ENCODE measurements at places on chromosomes 5 and 9.

GRCh38 chr9:33350310-33350709, 52.1 kb downstream of the AQP7 start:
- no peak for DNase-seq

DNA sequence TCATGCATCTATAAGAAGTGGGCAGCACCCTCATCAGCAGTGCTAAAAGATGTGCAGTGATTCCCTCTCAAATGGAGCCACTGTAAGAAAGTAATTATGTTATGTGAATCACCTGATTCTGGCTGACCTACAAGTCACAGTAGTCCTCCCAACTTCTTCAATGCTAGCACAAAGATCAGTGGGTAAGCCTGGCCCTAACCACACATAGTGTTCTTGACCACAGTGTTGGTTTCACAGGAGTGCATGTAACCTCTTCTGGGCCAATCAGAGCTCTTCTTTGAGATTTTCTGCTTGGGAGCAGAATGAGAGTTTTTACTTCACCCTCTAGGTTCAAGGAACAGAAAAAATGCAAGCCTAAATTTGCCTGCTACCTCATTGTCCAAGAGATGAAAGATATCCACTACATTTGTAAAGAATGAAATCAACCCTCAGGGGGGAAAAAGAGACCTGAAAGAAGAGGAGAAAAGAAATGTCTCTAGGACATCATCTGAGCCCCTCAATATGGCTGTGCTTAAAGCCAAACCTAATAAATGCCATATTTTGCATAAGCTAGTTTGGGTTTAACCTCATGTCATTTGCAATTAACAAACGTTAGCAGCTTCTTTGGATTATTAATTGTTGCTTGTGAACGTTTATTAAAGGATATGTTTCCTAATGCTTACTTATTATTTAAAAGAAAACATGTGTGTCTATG, 65.3 kb upstream of the ADRB2 start:
- DNase-seq = no peak

DNA sequence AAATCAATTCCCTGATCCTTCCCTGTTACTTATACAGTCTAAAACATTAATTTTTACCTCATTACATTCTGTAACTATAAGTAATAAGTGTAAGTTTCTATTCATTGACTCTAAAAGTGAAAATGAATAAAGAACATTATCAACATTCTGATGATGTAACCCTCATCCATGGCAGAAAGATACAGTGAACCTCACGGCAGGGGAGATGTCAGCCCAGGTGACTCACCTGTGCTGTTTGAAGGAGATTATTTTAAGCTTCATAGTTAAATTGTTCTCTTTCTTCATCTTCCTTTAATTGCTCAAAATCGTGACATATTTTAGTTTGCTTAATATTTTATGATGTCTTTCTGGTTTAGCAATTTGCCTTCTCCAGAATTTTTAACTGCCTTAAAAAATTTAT, 268.1 kb downstream of the FSTL4 start:
- DNase-seq = no peak

DNA sequence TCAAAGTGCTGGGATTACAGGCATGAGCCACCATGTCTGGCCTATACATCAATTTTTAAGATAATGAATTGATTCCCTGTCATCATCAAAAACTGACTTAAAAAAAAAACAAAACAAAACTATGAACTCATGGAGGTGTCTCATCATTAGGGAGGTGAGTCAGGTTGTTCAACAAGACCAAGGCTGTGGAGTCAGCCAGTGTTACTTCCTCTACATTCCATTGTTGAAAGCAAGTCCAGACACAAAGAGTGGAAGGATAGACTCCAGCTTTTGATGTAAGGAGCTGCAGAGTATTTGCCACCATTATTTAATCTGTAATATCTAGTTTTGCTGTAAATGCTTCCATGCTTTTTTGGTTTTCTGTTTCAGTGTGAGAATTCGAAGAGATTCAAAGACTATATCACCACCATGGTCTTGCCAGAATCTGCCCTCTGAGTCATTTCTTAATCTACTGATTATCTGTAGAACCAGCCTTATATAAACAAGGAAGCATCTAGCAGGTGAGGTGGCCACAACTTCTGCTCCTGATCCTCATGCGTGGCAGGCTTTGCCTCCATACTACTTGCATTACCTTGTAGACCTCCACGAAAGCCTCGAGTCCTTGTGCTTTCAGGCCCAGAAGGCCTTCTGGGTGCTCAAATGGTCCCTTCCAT, 156.1 kb downstream of the FGF1 start:
- no peak for DNase-seq

DNA sequence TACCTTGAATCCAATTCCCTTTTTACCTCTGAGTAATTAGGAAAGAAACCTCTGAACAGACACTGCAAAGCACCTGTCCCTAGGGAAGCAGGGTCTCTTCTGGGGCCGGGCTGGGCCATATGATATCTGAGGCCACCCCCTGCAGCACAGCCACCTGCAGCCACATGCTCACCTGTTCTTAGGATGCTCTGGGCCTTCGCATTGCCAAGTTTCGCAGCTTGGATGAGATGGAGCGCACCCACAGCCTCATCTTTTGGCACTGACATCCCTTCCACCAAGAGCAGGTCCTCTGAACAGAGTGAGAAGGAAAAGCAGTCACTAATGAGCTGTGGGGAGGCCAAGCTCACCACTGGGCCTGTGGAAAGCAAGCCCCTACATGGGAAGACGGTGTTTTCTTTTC, 27.3 kb downstream of the CLTA start:
- no peak for DNase-seq

DNA sequence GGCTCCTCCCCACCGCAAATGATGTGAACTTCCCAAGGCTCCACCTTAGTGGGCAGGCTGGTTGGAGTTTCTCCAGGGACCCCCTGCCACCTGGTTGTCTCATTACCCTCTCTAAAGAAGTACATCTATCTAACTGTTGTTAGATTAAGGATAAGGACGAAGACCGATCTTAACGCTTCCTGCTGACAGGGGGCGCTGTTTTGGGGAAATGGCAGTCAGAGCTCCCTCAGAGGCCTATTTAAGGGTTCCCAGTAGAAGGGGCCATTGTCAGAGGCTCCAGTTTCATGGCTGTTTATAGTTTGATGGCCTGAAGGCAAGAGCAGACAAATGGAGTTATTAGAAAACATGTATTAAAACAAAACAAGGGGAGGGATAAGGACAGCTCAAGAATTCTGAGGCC, 100.1 kb downstream of the SPEF2 start:
- no peak for DNase-seq

GRCh38 chr5:13674391-13674790, 270.1 kb downstream of the DNAH5 start:
- no peak for DNase-seq

DNA sequence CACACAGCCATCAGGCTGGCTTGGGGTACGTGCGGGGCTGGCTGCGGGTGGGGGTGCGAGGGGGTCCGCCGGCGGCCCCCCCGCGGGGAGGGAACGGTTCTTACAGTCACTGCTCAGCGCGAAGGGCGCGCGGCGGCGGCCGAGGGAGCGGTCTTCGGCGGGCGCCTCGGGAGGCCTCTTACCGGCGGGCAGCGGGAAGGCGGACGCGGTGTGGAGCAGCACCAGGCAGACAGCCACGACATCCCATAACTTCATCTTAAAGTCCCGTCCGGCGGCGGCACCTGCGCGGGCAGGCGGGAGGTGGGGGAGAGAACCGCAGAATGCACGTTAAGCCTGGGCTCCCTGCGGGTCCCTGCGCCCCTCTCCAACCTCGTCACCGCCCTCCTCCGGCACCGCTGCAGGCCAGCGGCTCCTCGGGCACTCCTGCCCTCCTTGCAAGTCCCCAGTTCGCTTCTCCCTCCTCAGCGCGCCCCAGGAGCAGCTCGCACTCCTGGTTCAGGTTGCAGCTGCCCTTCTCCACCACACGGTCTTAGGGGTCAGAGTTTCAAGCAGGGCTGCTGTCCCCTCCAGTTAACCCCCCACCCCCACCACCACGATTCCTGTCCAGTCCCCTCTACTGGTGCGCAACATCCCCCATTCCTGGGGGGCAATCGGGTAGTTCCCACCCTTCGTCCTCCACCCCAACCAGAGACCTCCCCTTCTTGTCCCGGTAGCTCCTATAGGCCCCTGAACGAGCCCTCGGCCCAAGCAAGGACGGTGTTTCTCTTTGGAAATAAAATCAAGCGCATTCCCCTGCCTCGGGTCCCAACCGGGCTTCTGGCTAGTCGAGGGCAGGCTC, 5.1 kb downstream of the GDNF start:
- DNase-seq = no peak

DNA sequence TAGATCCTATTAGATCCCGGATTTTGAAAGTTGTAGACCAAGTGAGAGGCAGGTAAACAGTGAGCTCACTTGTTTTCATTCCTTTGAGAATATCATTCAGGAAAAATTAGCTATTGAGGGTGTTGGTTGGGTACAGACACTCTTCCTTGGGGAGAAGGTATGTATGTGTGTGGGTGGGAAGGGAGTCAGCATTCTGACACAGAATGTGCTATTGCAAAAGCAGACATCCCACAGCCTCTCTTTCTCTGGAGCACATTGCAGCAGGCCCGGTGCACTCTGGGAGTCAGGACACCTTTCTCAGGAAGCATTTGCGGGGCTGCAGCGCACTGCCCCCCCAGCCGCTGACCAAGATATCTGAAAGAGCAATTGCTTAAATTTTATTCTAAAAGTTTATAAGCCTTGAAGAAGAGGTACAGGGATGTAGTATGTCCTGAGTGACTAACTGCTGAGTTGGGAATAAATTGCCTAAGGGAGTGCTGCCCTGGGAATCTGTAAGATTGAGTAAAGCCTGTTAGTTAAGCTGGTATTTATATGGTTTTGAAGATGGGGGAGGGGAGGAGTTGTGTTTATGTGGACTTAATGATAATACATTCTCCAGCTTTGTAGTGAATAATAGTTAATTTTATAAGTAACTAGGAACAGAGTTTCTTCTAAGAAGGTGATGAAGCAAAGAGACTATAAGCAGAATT, 5.2 kb downstream of the TNFAIP8 start:
- DNase-seq = no peak

DNA sequence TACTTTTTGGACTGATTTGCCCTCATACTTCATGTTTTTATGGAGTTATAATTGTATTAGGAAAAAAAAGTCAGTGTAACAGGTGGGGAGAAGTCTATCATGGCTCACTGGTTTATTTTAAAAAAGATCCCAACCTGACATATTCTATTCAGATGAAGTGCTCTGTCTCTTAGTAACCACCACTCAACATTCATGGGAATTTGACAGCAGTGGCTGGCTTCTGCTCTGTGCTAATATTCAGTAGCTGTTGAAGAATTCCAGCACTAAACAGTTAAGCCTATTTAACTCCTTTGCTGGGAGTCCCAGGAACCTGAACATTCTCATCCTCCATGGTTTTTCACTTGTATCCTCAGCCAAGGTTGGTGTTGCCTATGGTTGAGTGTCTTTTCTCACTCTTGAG, 23.1 kb downstream of the CMYA5 start:
- no peak for DNase-seq

DNA sequence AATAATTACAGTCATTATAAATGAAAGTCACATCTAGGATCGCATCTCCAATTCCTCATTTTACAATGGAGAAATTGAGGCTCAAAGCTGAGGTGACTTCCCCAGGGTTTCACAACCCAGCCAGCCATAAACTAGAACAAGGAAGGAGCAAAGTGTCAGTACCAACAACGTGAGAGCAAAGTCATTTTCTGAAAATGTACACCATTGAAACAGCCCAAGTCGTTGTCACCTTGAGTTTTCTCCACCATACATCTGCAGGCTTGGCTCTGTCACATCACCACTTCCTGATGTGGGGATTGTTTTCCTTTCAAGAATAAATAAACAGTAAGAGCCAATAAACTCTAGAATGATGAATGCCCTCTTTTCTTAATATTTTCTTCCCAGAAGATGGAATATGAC, 184.5 kb upstream of the PTGER4 start:
- no peak for DNase-seq

DNA sequence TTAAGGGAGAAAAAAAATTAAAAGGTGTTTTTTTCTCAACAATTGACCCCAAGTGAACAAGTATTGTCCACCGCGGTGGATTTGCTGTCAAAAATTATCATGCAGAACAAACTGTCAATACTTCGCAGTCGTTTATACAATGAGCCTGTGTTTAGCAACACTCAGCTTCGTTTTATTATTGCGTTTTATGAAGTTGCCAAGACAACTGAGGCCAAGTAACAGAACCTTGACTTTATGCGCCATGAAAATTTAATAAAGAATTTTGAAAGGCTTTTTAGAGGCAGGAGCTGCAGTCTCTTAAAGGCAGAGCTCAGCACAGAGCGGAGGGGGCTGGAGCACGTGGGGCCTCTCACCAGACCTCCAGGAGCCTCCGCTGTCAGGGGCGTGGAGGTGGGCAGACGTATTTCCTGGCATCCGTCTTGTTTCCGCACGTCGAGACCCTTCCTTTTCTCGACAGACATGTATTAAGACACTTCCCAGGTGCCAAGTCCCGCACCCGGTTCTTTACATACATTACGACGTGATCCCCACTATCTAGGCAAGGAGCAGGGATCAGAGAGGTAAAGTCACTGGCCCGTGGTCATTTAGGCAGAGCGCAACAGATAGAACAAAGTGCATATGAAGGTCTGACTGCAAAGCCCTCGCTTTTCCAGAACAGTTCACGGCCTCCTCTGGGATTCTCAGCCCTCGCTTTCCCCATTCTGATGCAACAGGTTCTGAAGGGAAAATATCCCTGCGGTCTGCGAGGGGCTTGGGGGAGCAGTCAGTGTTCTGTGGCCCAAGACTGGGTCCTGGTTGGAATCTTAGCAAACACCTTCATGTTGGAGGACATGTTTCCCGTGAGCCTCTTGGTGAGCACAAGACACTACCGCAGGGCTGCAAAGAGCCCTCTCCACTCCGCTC, 164.4 kb downstream of the DAB2IP start:
- DNase-seq = no peak

- DNase-seq = no peak
These were observed 63.6 kb downstream of the TMEM174 start for GRCh38 chr5:73236541-73237128.

DNA sequence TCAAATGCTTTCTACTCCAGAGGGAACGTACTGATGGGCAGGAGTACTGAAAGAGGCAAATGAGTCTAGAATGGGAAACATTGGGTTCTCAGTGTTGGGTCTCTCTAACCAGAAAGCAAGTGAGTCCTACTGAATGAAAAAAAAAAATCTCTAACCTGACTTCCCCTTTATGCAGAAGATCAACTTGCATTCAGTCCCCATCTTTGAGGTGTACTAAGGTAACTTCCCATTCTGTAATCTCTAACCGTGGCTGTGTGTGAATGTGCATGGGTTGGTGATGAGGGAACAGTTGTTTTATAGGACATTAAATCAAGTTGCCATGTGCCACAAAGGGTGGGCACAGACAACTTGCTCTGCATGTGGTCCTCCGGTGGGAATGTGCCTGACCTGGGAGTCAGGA, 264.6 kb upstream of the CLINT1 start:
- no peak for DNase-seq
